ENCODE measurements at places on chromosomes 12 and 14. TPM values are rescaled to one million over a fixed set of nuclear protein-coding genes. Genes with fewer than 3 reads are reported as not detected.

VPS29 gene
- 89.0 TPM for total RNA-seq

ATP2B1 gene
- 50.8 TPM for total RNA-seq

HVCN1 gene
- 3.8 TPM for total RNA-seq

TSPAN11 gene
- 21.4 TPM for total RNA-seq

SLC8A3 gene
- 1.2 TPM for total RNA-seq

SPRYD4 gene
- total RNA-seq = 4.9 TPM

CLEC1B gene
- total RNA-seq = not detected

MLEC gene
- total RNA-seq = 167 TPM

TMEM233 gene
- total RNA-seq = not detected

TMCC3 gene
- 3.8 TPM for total RNA-seq

CLEC4E gene
- not detected for total RNA-seq

LMO3 gene
- 34.1 TPM for total RNA-seq

TEX22 gene
- 5.2 TPM for total RNA-seq

ANKRD33 gene
- not detected for total RNA-seq

IL31 gene
- not detected for total RNA-seq

TMTC2 gene
- total RNA-seq = 12.5 TPM

OR4K5 gene
- total RNA-seq = not detected

KRT73 gene
- total RNA-seq = not detected

Data from neural crest cell (in vitro differentiated cells).